ENCODE measurements at places on chromosomes 7 and 10. TPM values are rescaled to one million over a fixed set of nuclear protein-coding genes. Genes with fewer than 3 reads are reported as not detected.

Gene CCDC201
- total RNA-seq = not detected

GRCh38 chr7:145986248-145986874, 130.2 kb upstream of the CNTNAP2 start:
- DNase-seq = no peak

Gene AVL9
- 50.6 TPM for total RNA-seq

DNA sequence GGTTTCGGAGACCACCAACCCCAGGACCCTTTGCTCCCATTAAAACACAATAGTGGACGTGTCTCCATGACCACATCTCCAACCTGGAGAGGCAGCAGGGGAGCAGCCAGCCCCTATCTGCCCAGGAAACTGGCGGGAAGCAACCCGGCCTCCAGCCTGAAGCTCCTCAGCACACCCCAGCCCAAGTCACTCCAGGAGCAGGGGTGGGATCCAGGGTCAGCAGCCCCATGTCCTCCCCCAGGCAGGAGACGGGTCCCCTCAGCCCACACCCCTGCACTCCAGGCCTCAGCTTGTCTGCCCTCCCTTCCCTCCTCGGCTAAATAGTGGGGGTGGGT, 601 bp downstream of the ADAM8 start:
- no peak for DNase-seq

GRCh38 chr7:130909881-130910672, 176.1 kb upstream of the KLF14 start:
- no peak for DNase-seq

Gene AS3MT
- 4.4 TPM for total RNA-seq
